SK-MEL-5 (cell line): ENCODE measurements at places on chromosomes 2 and 18. TPM values are rescaled to one million over a fixed set of nuclear protein-coding genes. Genes with fewer than 3 reads are reported as not detected.
A peak's percentile ranks its signal among the peaks of the same experiment; 100 is the strongest.

GRCh38 chr2:28391564-28392296, 928 bp upstream of the FOSL2 start:
- DNase-seq, result peak; percentile 70

DNA sequence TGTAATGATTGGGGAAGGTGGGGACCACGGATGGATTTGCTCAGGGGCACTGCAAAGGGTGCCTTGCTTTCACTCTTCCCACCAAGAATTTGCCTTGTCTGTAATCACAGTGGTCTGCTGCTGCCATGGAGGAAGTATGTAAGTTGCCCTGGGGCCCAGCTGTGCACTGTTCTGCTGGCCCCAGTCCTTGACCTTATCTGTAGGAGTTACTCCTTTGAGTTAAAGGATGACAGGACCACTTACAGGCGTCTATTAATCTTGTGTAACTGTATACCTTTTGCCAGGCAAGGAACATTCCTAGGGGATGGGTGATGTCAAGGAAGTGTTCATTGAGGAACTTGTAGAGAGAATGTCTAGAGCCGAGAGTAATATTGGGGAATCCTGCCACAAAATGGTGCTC, 212.8 kb upstream of the LRRTM1 start:
- DNase-seq, result no peak

DNA sequence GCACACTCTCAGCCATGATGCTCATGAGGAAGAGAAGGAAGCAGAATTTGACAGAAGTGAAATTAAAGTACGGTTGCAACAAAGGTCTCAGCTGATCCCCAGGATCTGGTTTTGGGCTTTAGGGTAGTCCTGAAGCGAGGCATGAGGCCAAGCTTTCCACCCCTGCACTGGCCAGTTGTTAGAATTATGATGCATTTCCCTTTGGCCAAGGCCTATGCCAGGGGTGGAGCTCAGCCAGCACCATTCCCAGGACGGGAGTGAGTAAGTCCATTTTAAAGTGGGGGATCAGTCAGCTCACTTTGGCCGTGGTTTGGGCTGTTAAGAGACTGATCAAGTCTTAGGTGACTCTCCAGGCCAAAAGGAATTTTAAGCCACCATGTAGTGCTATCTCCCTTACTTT, 314.5 kb upstream of the MMADHC start:
- DNase-seq, result no peak

- DNase-seq, result no peak
Observed at GRCh38 chr18:40849886-40850285, 1105.1 kb upstream of the PIK3C3 start.

IGFBP5 gene
- 0.03 and 0.48 TPM in 2 replicates for total RNA-seq

STK17B gene
- total RNA-seq, result 6.5 and 6.7 TPM in 2 replicates
